ENCODE measurements at places on chromosomes 7 and 10.
A peak's percentile ranks its signal among the peaks of the same experiment; 100 is the strongest.

- DNase-seq: no peak
Measured at GRCh38 chr10:131889755-131890154, 11.1 kb upstream of the PPP2R2D start.

DNA sequence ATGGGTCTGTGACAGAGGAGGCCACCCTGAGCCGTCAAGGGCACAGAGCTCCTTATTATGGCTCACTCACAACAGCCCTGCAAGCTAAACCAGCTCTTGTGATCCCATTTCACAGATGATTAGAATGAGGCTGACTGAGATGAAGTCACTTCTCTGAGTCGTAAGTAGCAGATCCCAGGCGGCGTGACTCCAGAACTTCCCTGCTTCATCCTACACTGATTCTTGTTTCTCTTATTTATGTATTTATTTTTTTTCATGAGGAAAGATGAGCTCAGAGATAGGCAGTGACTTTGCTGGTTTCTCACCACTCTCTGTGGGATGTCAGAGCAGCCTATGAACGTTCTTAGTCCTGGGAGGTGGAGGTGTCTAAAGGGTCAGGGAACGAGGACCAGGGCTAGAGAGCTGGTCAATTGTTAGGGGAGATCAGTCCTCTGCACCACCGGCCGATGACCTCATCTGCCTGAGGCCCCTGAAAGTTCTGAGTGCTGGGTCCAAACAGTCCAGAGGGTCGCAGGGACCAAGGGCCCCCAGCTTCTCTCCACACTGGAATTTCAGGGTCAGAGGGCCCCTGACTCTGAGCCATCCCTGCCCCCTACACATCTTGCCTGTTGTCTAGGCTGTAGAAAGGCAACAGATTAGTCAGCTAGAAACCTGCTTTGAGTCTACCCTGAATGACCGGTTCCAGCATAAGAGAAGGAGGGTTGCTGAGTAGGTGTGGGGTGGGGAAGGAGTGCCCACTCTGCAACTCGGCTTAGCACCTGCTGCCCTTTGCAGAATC, 17.9 kb downstream of the CLRN3 start:
- DNase-seq: peak; percentile 36

GRCh38 chr7:95199779-95200558, 124.4 kb downstream of the PON1 start:
- DNase-seq: peak; percentile 40

GRCh38 chr10:48463318-48464003, 141.4 kb downstream of the ARHGAP22 start:
- no peak for DNase-seq

DNA sequence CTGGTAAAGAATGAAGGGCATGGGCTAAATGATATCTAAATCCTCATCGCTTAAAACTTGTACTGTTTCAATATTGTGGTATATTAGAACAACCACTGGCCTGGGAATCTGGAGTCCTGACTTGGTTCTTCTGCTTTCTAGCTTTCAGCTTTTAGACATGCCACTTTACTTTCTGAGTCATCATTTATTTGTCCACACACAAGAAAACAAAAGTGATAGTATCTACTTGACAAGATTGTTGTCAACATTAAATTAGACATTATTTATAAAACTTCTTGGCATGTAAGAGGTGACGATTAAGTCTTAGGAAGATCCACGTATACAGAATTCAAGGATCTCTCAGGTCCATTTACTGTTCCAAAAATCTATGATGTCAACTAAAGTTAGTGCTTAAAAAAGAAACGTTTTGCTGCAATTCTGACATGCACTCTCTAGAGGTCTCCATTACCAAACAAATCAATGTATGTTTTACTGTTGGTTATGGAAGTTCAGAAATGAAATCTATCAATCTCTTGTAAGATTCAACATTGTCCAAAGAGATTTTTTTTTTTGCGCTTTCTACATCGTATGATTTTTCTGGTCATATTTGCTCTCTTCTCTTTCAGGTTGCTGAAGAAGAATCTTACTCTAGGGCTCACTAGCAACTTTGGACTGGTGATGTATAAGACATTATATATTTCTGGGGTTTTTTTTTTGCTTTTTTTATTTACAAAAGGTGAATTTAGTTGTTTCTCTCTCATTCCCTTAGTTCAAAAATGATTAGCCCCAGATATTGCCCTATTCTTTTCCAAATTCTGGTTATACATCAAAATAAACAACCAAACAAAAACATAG, 53.6 kb upstream of the DYNC1I1 start:
- peak; percentile 46 for DNase-seq

- DNase-seq: no peak
Measured at GRCh38 chr7:158395780-158396278, 191.8 kb downstream of the PTPRN2 start.

DNA sequence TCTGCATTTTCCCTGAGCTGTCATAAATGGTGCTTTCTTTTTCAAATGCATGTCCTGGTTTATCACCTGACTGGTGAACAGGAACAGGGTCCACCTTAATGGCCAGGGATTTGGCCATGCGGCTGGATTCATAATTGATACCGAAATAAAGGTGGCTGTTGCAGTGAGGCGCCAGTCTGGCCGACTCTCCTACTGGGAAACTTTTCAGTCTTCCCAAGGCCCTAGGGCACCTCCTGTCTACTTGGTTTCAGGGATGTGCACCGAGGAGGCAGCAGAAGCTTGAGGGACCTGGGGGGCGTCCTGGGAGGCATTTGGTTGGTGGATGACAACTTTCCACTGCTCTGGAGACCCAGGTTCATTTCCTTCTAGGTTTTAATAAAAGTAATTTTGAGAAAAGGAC, 46.4 kb upstream of the FIGNL1 start:
- DNase-seq: no peak

- no peak for DNase-seq
Measured at GRCh38 chr7:151109094-151110048, 23.1 kb downstream of the AGAP3 start.

- no peak for DNase-seq
Measured at GRCh38 chr10:71849461-71849908, 1.6 kb downstream of the PSAP start.

GRCh38 chr7:122123746-122124145, 20.3 kb downstream of the AASS start:
- peak; percentile 56 for DNase-seq

- no peak for DNase-seq
Measured at GRCh38 chr7:131836733-131837132, 280.3 kb upstream of the PODXL start.

DNA sequence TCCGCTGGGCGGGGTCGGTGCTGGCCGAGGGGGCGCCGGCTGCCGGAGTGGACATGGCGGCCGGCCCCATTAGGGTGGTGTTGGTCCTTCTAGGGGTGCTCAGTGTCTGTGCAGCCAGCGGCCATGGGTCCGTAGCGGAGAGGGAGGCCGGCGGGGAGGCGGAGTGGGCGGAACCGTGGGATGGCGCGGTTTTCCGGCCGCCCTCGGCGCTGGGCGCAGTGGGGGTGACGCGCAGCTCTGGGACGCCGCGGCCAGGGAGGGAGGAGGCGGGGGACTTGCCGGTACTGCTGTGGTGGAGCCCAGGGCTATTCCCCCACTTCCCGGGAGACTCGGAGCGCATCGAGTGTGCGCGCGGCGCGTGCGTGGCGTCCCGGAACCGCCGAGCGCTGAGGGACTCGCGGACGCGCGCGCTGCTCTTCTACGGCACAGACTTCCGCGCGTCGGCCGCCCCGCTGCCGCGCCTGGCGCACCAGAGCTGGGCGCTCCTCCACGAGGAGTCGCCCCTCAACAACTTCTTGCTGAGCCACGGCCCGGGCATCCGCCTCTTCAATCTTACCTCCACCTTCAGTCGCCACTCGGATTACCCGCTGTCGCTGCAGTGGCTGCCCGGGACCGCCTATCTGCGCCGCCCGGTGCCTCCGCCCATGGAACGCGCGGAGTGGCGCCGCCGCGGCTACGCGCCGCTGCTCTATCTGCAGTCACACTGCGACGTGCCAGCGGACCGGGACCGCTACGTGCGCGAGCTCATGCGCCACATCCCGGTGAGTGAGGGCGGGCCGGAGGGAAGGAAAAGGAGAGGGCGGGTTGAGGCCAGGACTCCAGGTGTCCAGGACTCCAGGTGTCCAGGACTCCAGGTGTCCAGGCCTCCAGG, 9.3 kb upstream of the CHCHD1 start:
- peak; percentile 80 for DNase-seq

DNA sequence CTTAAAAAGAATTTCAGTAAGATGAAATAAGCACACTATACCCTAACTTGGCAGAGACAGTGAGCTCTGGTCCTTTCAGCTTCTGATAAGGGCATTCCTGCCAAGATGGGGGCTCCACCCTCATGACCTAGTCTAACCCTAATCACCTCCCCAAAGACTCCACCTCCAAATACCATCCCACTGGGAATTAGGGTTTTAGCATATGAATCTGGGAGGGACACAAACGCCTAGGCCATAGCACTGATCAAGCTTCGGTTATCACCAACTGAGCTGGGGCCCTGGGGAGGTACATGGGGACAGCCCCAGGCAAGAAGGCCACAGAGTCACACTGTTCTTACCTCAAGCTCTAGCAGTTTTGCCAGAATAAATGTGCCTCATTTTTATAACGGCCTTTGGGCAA, 31.4 kb downstream of the PALS2 start:
- DNase-seq: no peak

DNA sequence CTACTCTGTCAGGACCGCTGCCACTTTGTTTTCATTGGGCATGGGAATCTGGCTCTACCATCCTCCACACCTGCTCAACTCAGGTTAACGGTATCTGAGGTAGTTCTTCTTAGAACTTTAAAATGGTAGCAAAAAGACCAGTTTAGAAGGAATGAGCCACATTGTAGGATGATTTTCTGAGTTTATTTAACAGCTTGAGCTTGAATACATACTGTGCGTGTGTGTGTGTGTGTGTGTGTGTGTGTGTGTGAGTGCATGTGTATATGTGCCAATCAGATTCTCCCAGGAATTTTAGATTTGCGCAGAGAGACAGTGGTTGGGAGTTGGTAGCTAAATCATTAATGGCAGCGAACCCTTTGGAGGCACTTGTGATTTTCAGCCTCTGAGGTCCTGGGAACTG, 81.4 kb downstream of the SPAG6 start:
- DNase-seq: no peak

GRCh38 chr7:123355576-123356190, 155.9 kb upstream of the SLC13A1 start:
- peak; percentile 57 for DNase-seq

GRCh38 chr7:154960063-154960790, 42.7 kb downstream of the PAXIP1 start:
- DNase-seq: peak; percentile 51

DNA sequence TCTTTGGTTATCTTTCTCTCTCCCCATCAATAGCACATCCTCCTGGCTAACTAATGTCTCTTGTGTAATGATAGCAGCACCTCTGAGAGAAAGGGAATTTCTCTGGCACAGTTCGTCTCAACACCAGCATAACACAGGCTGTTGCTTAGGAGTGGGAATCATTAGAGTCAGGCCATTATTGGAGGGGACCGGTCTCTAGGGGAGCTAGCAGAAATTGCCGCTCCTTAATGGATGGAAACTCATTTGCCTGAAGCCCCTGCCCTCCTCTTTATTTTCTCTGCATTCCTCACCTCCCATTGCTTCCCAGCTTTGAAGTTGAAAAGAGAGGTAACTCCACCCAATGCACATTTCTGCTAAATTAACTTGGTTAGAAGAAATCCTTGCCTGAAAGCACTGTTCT, 11.9 kb downstream of the LRRC4 start:
- no peak for DNase-seq

DNA sequence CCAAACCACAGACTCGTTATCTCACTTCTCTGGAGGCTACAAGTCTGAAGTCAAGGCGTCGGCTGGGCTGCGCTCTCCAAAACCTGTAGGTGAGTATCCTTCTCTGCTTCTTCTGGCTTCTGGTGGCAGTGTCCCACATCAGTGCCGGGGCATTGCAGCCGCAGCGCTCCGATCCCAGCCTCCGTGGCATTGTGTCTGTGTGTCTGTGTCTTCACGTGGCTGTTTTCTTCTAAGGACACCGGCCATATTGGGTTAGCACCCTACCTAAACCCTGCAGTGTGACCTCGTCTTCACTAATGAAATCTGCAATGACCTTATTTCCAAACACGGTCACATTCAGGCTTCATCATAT, 584.9 kb upstream of the COBL start:
- DNase-seq: no peak

Measured in bronchial epithelial cell (primary cell).